DMS 273 treated with DMSO at 0.1 percent for 48 hours (cell line): ENCODE measurements at places on chromosomes 11 and 22.

GRCh38 chr11:57641011-57641807 lies 8.5 kb downstream of the YPEL4 start:
- DNase-seq, result no peak

DNA sequence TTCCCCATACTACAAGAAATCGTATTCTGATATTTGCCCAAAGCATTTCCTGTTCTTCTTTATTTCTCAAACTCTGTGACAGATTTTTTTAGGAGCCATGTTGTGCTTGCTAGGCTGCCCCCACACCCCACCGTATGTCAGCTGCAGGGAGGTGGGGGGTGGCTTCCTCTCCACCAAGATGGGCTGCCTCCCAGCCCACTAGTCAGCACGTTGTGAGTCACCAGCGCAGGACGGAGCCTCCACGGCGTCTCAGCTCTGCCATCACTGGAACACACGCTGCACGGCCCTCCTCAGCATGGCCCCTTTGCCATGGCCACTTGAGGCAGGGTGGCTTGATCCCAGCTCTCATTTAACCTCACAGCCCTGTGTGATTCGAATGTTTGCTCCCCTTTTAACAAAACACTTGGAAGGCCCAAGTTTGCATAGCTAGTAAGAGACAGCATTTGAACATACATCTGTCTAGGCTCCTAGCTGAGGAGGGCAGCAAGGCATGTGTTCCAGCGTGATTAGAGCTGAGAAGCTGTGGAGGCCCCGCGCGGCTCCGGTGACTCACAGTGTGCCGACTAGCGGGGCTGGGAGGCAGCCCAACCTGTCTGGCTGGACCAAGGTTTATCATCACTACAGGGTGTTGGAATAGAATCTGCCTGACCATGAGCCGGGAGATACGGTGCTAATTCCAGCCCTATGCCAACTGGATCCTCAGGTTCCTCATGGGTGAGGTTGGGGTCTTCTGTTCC lies 180.7 kb upstream of the NCAM1 start:
- no peak for DNase-seq

GRCh38 chr11:104343578-104343977 lies 179.6 kb upstream of the PDGFD start:
- DNase-seq, result no peak

DNA sequence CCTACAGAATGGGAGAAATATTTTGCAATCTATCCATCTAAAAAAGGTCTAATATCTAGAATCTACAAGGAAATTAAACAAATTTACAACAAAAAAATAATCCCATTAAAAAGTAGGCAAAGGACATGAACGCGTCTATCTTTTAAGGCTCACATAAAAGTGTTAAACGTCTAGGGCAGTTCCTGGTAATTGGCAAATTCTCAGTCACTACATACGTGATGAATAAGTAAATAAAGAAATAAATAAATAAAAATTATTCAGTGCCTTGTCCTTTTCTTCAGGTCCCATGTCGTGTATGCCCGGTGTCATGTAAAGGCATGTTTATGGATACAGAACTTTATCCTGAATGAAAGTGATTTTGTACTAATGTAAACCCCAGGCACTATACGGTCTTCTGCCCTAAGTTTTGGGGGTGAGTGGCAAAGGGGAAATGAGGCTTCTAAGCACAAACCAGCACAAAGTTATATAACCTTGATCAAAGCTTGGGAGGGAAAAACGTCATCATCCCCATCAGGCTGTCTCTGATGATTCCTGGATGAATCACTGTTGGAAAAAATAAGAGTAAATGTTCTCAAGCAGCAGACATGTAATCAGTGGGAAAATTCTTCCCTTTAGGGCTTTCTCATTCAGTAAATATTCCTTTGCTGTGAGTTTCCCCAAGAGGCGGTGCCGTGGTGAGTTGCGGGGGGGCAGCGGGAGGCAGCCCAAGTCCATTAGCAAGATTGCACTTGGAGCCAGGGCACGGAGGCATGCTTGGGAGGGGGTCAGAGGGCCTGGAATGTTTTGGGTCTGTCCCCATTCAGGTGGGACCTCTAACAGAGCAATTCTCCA lies 30.4 kb upstream of the MICAL2 start:
- no peak for DNase-seq

GRCh38 chr11:73271936-73272679 lies at the start of gene P2RY6:
TSS of gene P2RY6 (plus strand) at chr11:73272338. CDS start at chr11:73296519, 24,181 bp downstream.
- DNase-seq, result peak; percentile 45

- DNase-seq, result no peak
These were observed 42.6 kb downstream of the ZNF215 start for GRCh38 chr11:6968816-6969215.

DNA sequence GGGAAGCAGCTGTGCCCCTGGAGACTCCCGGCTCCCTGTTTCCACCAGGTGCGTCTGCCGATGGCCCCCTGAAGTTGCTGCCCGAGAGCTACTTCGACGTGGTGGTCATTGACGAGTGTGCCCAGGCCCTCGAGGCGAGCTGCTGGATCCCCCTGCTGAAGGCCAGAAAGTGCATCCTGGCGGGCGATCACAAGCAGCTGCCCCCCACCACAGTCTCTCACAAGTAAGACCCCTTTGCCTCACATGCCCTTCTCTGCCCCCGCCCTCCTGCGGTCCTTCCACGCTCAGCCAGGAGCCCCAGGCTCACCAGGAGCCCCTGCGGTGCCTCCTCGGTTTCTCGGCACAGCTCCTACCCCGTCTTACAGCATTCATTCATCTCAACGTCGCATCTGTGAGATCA lies 25.4 kb downstream of the IGHMBP2 start:
- DNase-seq, result no peak
